Activated CD4-positive, alpha-beta T cell treated with anti-CD3 and anti-CD28 coated beads, Interleukin-2, amount 10 ng/mL, durations not matched to agents 7 days and 5 days (primary cell): ENCODE measurements at places on chromosomes 3 and 15. TPM values are rescaled to one million over a fixed set of nuclear protein-coding genes. Genes with fewer than 3 reads are reported as not detected.

DNA sequence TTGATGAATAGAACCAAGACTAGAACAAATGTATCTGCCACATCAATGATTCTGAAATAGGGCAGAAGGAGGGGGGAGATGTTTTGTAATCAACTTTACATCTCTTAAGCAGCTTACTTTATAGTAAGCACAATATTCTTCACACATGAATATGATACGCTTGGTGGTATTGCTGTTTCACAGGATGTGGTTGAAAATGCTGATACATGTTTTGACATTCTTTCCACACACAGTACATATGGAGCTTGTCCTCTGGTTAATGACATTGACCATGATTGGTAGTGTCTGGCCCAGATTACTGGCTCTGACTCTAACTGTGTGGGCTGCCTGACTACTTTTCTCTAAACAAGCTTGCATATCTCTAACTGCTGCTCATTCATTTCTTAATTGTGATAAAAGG lies 168.9 kb downstream of the KLHL25 start:
- H3K27ac ChIP-seq, result peak overlapping the region; percentile 81
- peak overlapping the region; percentile 51 for H3K4me3 ChIP-seq
- no peaks in the 10 kb centered on the region for H3K27me3 ChIP-seq
- DNase-seq, result peak; percentile 43

The CD86 gene
- total RNA-seq, result 2.5 TPM

- H3K27me3 ChIP-seq, result peaks cover 14% of the 10 kb centered on the region
- H3K4me3 ChIP-seq, result no peak overlapping the region
Measured at GRCh38 chr15:43249699-43250203, 17.0 kb downstream of the TGM5 start.

- no peak overlapping the region for H3K4me3 ChIP-seq
- H3K36me3 ChIP-seq, result no peaks in the 10 kb centered on the region
- no peaks in the 10 kb centered on the region for H3K4me1 ChIP-seq
- H3K27me3 ChIP-seq, result no peaks in the 10 kb centered on the region
Measured at GRCh38 chr3:22951910-22952309, 251.2 kb upstream of the UBE2E2 start.

The SLC9C1 gene
- total RNA-seq, result not detected

- no peak overlapping the region for H3K4me3 ChIP-seq
- no peaks in the 10 kb centered on the region for H3K27me3 ChIP-seq
- peaks cover 6% of the 10 kb centered on the region for H3K4me1 ChIP-seq
- DNase-seq, result no peak
Measured at GRCh38 chr3:72009851-72010443, 225.0 kb upstream of the PROK2 start.

The TMOD2 gene
- total RNA-seq, result 12.8 TPM
